D341Med (cell line): ENCODE measurements at places on chromosomes 5 and 9.

GRCh38 chr5:51468196-51468595 is 84.9 kb downstream of the ISL1 start:
- no peak for DNase-seq

GRCh38 chr9:91111226-91111625 is 250.5 kb downstream of the AUH start:
- DNase-seq = no peak

DNA sequence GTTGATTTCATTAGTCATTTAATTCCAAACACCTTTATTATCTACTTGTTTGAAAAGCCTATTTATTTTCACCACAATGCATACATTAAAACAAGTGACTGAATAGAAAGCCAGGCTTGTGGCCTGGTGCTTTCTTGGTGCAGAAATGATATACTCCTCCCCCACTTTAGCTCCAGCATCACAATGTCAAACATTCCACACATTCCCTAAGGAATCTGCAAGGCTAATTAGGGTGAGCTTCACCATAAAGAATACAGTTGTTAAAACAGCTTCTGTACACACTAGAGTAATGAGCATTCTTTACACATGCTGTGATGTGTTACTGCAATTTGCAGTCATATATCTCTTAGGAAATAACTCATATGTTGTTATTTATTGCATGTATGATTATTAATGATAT is 705.7 kb downstream of the CETN3 start:
- DNase-seq = no peak

GRCh38 chr5:3300726-3301125 is 294.9 kb upstream of the IRX1 start:
- DNase-seq = no peak

- no peak for DNase-seq
Measured at GRCh38 chr9:82601293-82601771, 461.6 kb downstream of the RASEF start.

- DNase-seq = no peak
Measured at GRCh38 chr5:112270299-112271293, 148.5 kb downstream of the EPB41L4A start.

- DNase-seq = no peak
Measured at GRCh38 chr9:33023661-33024060, 1.4 kb upstream of the DNAJA1 start.

DNA sequence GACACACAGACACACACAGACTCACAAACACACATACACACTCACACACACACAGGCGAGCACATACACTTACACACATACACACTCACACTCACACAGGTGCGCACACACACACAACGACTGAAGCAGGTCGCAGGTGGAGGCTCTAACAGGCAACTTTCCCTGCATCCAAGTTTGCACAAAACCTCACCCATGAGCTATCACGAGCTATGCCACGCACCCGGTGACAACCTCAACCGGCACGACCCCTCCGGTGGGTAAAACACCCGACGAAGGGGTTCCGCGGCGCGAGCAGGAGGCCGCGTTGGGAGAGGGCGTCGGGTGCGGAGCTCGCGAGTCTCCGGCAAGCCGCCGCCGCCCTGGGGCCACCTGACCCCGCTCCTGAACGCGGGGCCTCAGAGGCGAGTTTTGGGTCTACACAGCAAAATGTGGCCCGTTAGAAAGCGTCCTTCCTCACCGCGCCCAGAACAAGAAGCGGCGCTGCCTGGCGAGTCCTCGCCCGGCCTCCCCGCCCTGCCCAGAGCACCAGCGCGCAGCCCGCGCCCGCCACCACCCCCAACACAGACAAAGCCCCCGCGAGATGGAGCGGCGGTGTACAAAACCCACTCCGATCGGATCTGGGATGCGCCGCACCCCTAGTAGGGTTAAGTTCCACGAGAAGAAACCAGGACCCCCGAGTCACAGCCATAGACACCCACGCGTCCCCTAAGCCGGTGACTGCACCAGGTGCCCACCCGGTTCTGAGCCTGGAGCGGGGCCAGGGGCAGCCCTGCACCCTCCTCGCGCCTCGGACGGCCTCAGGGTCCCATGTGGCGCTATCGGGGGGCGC is 665 bp downstream of the SLC6A3 start:
- DNase-seq = peak; percentile 62

DNA sequence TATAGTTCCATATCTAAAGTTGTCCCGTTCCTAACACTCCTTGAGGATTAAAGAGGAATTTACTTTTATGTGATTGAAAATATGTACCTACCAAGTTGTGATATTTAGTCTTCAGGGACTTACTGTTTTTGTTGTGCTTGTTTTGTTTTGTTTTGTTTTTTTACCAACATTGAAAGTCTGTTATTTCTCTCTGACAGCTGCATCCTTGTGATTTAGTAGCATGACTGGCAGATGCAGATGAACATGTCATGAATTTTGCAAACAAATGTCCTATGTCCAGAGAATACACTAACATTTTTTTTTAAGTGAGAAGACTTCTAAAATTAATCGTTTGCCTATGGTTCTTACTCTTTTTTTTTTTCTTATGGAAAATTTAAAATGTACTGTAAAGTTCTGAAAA is 85.4 kb downstream of the MAN2A1 start:
- no peak for DNase-seq

DNA sequence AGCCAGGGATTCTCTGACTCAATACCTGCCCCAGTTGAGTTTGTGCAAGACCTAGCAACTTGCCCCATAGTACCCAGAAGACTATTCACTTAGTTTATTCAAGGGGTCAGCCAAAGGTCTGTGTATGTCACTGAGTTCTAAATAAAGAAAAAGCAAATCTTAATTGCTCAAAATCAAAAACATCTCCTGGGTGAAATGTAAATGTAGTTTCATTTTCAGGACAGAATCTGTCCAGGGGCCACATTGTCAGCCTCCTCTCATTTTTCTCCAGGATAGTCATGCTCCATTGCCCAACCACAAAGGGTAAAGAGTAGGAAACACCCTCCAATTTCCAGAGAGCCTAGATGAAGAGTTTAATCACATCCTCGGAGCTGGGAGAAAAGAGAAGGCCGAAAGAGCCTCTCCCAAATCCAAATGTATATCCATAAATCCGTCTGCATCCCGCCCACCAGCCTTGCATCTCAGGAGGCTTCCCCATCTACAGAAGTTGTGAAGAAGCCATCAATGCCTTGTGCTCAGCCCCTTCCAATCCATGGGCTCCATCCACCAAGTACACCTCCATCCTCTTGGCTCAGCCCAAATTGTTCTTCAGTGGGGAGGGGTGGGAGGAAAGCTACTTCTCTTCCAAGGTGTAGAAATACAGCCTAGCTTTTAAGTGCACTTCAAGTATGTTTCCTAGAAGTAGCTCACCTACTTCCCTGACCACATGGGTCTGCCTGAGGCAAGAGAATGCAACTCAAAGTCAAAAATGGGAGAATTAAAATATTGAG is 26.9 kb downstream of the ADAM19 start:
- DNase-seq = no peak

- no peak for DNase-seq
Measured at GRCh38 chr5:111755345-111755941, 1.6 kb downstream of the NREP start.

DNA sequence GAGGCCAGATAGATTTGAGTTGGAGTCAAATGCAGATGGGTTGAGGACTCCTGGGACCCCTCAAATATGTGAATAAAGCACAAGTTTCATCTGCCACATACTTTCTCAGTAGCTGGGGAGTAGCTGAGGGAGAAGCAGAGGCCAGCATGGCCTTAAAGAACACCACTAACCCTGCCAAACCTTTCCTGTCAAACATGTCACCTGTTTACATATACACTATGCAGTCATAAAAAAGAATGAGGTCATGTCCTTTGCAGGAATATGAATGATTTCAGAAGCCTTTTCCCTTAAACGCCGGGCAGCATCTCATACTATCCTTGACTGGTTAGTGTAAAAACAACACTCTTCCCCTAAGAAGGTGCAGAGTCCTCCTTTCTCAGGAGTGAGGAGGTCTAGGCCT is 25.2 kb upstream of the HSD17B4 start:
- DNase-seq = no peak
